ENCODE measurements at places on chromosomes 6 and 20. TPM values are rescaled to one million over a fixed set of nuclear protein-coding genes. Genes with fewer than 3 reads are reported as not detected.

Gene MOXD1
- 3.4 TPM for total RNA-seq

Gene RSPH4A
- 0.16 TPM for total RNA-seq

Gene CTNNBL1
- total RNA-seq, result 30.6 TPM

Gene CCN2
- total RNA-seq, result 13.5 TPM

Gene RNF8
- 21.5 TPM for total RNA-seq

Gene SNX21
- total RNA-seq, result 14.5 TPM

Gene TUBB1
- not detected for total RNA-seq

Gene CCN6
- total RNA-seq, result 0.31 TPM

Gene GPR63
- total RNA-seq, result 1.7 TPM

Gene DYNLT2
- 0.34 TPM for total RNA-seq

Gene EYS
- total RNA-seq, result 0.27 TPM

Gene TSHZ2
- total RNA-seq, result 4.2 TPM

Measured in hair follicular keratinocyte (primary cell).